CD4-positive, alpha-beta T cell treated with Interleukin-6 for 4 hours (primary cell): ENCODE measurements at places on chromosomes 2 and 18.

DNA sequence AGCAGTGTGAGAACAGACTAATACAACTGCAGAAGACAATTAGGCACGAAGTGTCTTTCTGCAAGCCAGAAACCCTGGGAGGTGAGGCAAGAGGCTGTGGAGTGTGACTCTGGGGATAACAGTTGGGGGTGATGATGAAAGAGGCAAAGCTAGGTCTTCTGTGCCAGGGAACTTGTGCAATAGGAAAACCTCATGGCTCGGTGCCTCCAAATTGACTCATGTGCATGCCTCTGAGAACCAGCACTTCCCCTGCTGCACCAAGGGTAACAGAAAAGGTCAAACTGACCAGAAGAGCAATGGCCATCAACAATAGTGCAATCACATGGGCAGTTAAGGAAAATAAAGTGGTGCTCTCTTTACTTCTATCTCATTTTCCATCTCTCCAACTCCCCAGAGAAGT is 136.4 kb downstream of the SCG2 start:
- DNase-seq: no peak

- no peak for DNase-seq
These were observed 794 bp downstream of the DLX2 start for GRCh38 chr2:172101821-172102390.

DNA sequence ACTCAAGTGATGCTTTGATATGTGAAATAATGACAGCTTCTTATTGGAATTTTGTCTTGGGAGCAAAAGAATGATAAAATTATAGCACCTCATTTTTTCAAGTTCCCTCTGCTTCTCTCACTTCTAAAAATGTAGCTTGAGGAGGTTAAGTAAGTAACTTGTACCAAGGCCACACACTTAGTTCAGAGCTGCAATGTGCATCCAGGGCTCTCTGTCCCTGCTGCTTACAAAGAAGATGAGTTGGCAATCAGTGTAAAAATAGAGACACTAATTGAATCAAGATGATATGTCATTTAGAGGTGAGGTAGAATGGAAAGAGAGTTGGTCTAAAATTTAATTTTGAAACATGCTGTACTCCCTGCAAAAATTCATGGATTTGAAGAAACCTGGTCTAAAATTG is 312.0 kb upstream of the TNP1 start:
- DNase-seq: no peak

DNA sequence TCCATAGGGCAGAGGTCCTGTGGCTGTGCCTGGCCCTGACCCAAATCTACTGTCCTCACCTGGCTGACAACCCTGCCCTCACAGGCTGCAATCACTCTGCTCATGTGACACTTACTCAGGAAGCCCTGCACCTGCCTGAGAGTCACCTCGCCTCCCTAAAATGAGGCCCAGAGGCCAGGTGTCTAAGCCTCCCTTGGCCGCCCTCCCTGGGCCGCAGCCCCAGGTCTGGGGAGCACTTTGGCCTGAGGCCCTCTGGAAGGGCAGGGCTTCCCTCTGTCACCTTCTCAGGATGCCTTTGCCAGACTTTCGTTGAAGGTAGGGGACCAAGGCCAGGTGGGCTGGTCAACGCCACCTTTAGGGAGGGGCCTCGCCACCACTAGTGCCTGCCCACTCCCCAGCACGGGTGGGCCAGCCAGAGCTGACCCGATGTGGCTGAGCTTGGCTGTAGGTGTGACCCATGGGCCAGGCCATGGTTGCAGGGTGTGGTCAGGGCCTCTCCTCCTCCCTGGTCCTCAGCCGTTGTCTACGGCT is 6.1 kb upstream of the GPC1 start:
- no peak for DNase-seq

DNA sequence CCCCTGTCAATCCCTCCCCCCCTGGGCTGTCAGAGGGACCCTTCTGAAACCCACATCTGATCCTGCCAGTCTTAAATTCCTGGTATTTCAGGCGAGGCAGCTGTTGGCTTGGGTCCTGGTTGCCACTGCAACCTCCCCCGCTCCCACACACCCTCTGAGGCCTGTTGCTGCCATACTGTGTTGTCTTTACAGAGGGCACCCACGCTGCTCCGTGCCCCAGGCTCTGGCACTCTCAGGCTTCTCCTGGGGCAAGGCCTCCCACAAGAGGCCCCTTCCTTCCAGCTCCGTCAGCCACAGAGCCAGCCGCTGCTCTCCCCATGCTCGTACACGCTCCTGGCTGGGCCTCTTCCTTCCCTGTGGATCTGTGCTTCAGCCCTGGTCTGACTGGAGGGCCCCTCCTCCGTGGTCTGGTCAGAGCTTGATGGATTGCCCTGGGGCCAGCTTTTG is 8.6 kb downstream of the CABLES1 start:
- no peak for DNase-seq

GRCh38 chr2:143907801-143908200 is 612.1 kb downstream of the ZEB2 start:
- no peak for DNase-seq

DNA sequence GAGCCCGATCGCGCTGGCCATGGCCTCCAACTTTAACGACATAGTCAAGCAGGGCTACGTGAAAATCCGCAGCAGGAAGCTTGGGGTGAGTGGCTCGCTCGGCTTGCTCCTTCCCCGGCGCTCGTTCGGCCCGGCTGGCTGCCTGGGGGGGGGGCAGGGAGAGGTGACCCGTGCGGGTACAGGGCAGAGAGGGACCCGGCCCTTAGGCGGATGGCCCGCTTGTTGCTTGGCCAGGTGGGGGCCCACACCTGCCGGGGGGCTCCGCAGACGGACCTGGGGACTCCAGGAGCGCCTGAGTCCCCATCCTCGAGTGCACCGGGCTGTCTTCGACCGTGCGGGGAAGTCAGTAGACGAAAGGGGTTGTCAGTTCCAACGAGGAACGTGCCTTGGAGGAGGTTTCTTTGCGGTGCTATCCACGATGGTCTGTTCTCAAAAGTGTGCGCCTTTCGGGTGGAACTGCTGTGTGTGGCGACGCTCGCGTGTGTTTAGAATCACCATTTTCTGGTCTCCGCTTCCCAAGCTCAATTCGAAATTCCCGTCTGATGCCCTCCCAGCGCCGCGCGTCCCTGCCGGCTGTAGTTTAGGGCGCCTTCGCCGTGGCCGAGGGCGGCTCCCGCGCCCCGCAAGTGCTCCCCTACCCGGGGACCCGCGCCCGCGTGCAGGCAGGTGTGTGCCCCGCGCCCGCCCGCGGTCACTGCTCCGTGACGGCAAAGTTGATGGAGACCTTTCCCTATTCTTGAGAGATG is 711 bp downstream of the DOK6 start:
- DNase-seq: no peak

GRCh38 chr18:59802031-59802430 is 97.8 kb upstream of the PMAIP1 start:
- DNase-seq: no peak

DNA sequence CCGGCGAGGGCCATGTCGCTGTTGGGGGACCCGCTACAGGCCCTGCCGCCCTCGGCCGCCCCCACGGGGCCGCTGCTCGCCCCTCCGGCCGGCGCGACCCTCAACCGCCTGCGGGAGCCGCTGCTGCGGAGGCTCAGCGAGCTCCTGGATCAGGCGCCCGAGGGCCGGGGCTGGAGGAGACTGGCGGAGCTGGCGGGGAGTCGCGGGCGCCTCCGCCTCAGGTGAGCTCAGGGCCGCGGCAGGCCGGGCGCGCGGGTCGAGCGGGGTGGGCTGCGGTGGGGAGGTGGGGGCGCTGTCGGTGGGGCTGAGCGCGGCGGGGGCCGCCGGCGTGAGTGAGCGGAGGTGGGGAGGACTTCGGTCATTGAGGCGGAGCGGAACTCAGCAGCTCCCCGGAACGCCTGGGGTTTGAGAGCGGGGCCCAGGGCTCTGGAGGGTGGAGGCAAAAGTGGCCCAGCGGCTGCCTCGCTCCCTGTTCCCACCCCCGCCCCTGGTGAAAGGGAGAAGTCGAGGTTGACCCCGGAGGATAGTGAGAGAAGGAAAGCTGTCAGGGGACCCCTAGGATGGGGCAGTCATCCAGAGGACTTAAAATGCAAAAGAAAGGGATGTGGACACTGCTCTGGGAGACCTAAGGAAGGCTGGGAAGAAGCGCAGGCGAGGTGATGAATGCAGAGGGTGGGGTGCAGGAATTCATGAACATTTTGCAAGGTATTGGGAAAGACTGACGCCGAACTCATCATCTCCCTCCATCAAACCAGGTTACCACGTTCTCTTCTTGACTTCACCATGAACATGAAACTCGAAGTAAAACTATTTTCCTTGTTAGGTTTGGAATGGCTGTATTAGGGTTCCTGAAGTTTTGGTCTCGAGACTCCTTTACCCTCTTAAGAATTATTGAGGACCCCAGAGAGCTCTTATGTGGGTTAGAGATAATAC is 633 bp downstream of the MALT1 start:
- DNase-seq: peak; percentile 63

- no peak for DNase-seq
These were observed 86.0 kb downstream of the SPP2 start for GRCh38 chr2:234136461-234136860.

- no peak for DNase-seq
These were observed 526.7 kb upstream of the SETBP1 start for GRCh38 chr18:44153981-44154380.

- DNase-seq: no peak
These were observed 39.8 kb upstream of the SMIM21 start for GRCh38 chr18:75467281-75467795.

DNA sequence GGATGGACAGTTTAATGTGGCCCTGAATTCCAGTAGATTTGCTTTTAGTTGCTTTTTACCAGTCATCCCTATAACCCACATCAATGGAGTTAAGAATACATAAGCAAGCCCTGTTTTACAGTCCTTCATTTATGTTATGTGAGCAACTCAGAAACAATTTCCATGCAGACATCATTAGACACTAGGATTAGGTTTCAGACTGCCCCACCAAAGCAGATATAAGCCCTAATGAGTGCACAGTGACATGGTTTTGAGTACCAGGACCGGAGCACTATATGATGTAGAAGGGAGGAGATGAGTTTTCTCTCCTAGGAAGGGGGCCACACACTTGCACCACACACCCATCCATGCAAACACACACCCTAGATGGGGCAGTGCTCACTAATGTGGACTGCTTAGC is 15.5 kb downstream of the KCNS3 start:
- no peak for DNase-seq

DNA sequence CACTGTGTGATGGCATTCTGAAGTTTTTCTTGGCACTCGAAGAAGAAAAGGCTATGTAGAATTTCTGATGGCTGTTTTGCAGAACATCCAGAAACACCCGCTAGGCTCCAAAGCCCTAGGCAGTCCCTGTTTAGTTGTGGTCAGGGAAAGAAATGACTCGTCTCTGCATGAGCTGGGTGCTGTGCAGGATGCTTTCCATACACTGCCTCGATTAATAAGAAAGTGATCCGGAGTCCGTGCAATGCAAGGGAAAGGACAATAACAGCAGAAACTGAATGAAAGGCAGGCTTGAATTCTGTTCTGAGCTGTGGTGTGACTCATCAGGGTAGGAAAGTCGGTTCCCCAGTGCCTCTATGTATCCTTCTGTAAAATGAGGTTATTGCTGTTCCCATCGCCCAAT is 18.7 kb downstream of the MAPRE3 start:
- DNase-seq: no peak
